A673 (cell line): ENCODE measurements at places on chromosomes 11 and 22. TPM values are rescaled to one million over a fixed set of nuclear protein-coding genes. Genes with fewer than 3 reads are reported as not detected.

DNA sequence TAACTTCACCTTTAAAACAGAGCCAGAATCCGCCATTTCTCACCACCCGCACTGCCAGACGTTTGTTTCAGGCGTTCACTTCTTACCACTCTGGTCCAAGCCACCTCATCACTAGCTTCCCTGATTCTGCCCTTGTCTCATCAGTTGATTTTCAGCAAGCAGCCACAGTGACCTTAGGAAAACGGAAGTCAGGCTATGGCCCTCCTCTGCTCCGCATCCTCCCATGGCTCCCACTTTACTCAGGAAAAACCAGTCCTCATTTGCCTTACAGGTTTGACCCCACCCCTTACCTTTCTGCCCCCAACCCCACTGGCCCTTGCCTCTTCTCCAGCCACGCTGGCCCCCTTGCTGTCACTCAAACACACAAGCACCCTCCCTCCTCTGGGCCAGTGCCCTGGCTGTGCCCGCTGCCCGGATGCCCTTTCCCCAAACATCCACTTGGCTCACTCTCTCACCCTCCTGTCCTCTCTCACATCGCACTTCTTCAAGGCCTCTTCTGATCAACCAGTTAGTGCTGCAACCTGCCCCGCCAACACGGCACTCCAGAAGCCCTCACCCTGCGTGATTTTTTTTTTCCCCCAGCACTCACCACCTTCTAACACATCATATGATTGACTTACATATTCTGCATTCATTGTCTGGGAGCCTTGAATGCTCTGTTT is 18.9 kb downstream of the TPST2 start:
- peak; percentile 33 for DNase-seq

DNA sequence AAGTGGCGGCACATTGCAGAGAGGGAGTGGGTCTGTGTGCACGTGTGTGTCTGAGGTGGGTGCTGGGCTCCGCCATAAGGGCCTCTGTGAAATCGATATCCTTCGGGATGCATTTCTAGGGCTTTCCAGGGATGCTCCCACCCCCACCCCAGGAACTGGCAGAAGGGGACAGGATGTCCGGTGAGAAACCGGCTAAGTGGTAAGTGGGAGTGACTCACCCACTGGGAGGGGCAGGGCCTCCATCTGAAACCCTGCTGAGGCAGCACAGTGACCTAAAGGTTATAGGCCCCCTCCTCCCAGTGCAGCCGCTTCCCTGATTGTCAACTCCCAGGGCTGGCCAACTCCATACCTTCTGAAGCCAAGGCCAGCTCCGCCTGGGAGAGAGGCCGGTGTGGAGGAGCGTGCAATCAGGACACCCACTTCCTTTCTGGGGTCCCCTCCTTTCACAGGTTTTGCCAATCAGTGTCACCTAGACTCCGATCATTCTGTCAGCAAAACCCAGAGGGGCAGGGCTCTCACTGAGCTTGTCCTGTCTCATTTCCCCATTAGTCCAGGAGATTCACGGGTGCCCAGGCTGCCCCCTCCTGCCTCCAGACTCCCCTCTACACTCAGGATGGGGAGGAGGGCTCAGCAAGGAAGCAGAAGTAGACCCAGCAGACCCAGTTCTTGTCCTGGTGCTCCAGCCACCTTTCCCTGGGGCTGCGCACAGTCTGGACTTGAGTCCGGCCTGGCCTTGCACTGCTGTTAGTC is 44.5 kb downstream of the NECTIN1 start:
- no peak for DNase-seq

FJX1 gene
- total RNA-seq, result 40.4 and 50.1 TPM in 2 replicates

- peak; percentile 12 for DNase-seq
Observed at GRCh38 chr22:26431261-26431995, 2.4 kb downstream of the ASPHD2 start.

OR51B4 gene
- not detected in 2 replicates for total RNA-seq

MFRP gene
- total RNA-seq, result not detected in 2 replicates

OR6A2 gene
- not detected in 2 replicates for total RNA-seq
